NCI-H1436 treated with DMSO at 0.1 percent for 48 hours (cell line): ENCODE measurements at places on chromosomes 13 and 19.

GRCh38 chr19:41098762-41099161 is 10.5 kb downstream of the CYP2A13 start:
- no peak for DNase-seq

GRCh38 chr13:24724714-24725113 is 39.3 kb upstream of the RNF17 start:
- no peak for DNase-seq

DNA sequence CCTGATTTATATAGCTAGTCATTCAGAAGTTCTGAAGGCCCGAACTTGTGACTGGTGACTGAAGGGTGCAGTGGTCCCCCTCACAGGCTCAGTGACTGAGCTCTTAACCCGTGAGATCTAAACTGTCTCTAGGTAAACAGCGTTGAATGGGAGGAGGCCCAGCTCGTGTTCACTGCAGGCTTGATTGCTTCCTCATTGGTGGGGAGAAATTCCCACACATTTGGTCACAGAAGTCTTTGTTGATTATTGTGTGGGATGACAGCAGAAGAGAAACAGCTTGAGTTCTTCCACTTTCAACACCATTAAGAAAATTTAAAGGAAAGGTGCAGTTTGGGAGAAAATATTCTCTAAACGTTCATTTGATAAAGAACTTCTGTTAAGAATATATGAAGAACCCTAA is 1178.0 kb downstream of the UQCRFS1 start:
- no peak for DNase-seq

GRCh38 chr13:29448174-29448573 is 147.3 kb downstream of the SLC7A1 start:
- no peak for DNase-seq

DNA sequence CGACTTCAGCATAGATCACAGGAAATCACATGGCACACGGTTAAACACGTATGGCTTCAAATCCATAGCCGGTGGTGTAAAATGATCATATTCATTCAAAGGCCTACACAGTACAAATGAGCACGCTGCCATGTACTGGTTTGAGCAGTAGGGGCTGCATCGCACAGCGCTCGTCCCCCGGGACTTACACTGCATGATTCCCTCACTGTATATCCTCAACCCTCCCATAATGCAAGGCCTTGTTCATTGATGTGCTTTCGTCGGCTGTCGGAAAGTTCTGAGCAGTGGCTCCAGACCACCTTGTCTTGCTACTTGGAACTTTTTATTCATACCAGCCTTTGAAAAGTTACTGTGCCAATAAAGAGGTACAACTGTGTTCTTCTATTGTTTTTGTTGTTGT is 578.2 kb downstream of the MYO16 start:
- no peak for DNase-seq

- DNase-seq: no peak
Observed at GRCh38 chr19:18496980-18497256, 25.0 kb downstream of the ELL start.

- no peak for DNase-seq
Observed at GRCh38 chr13:98083507-98083906, 59.4 kb upstream of the FARP1 start.

GRCh38 chr19:16586991-16587832 is 15.0 kb upstream of the SLC35E1 start:
- no peak for DNase-seq

GRCh38 chr19:15213715-15214381 is 13.1 kb upstream of the NOTCH3 start:
- no peak for DNase-seq
